ENCODE measurements at places on chromosomes 6 and 20. TPM values are rescaled to one million over a fixed set of nuclear protein-coding genes. Genes with fewer than 3 reads are reported as not detected.

The NNAT gene
- total RNA-seq, result 7.0 TPM

The IL17A gene
- total RNA-seq, result not detected

The PRDM1 gene
- 3.7 TPM for total RNA-seq

The SNAP91 gene
- total RNA-seq, result 1.1 TPM

The ANGPT4 gene
- total RNA-seq, result 0.06 TPM

The ARMH2 gene
- total RNA-seq, result not detected

The DZANK1 gene
- total RNA-seq, result 2.7 TPM

The CLPSL2 gene
- total RNA-seq, result not detected

- DNase-seq, result peak; percentile 18
- no peak overlapping the region for H3K27ac ChIP-seq
- peak overlapping the region; percentile 34 for H3K4me3 ChIP-seq
- no peaks in the 10 kb centered on the region for H3K36me3 ChIP-seq
- H3K27me3 ChIP-seq, result no peaks in the 10 kb centered on the region
These were observed 587 bp downstream of the PDSS2 start for GRCh38 chr6:107458672-107459282.

DNA sequence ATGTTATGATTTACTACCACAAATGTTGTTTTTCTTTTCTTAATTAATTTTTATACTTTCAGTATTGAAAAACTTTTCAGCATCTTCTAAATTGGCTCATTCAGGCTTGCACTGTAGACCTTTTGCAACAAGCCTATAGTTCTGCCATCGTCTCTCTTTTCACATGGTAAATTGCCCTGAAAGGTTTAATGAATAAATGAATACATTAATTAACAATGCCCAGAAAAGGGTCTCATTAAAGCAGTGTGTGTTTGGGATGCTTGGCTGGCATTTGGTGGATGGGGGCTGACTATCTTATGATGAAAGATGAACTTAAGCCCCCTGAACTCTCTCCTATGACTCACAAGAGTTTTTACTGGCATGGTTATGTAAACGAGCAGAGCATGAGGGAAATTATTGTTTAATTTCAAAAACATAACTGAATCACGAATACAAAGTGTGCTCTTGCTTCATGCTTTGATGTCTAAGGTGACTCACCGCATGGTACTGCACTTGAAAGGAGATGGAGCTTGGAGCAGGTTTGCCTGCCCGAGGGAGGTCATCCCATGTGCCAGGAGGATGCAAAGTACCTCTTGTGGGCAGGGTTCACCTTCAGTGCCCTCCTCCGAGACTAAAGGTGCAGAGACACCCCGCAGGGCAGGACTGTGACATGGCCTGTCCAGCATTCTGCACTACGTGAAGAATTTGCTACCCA lies 13.8 kb upstream of the PCK1 start:
- H3K36me3 ChIP-seq, result no peaks in the 10 kb centered on the region
- DNase-seq, result no peak
- no peaks in the 10 kb centered on the region for H3K4me1 ChIP-seq
- H3K27me3 ChIP-seq, result peaks cover 4% of the 10 kb centered on the region

- H3K36me3 ChIP-seq, result no peaks in the 10 kb centered on the region
- no peaks in the 10 kb centered on the region for H3K27me3 ChIP-seq
- H3K27ac ChIP-seq, result no peak overlapping the region
- no peaks in the 10 kb centered on the region for H3K4me1 ChIP-seq
- H3K4me3 ChIP-seq, result no peak overlapping the region
These were observed 230.6 kb upstream of the SUPT3H start for GRCh38 chr6:45608252-45608913.

- no peak for DNase-seq
- H3K27ac ChIP-seq, result no peak overlapping the region
- H3K4me3 ChIP-seq, result no peak overlapping the region
- H3K27me3 ChIP-seq, result no peaks in the 10 kb centered on the region
- H3K36me3 ChIP-seq, result peaks cover 1% of the 10 kb centered on the region
These were observed 484.0 kb downstream of the UTRN start for GRCh38 chr6:144769142-144769541.

GRCh38 chr6:14661691-14662090 lies 544.1 kb downstream of the CD83 start:
- no peaks in the 10 kb centered on the region for H3K36me3 ChIP-seq
- H3K27ac ChIP-seq, result no peak overlapping the region
- H3K4me1 ChIP-seq, result no peaks in the 10 kb centered on the region
- no peak overlapping the region for H3K4me3 ChIP-seq
- DNase-seq, result no peak
- no peaks in the 10 kb centered on the region for H3K27me3 ChIP-seq

- H3K4me3 ChIP-seq, result no peak overlapping the region
- H3K4me1 ChIP-seq, result peaks cover 28% of the 10 kb centered on the region
- H3K27ac ChIP-seq, result no peak overlapping the region
- DNase-seq, result no peak
- H3K27me3 ChIP-seq, result no peaks in the 10 kb centered on the region
These were observed 3.3 kb downstream of the RMND1 start for GRCh38 chr6:151448623-151449022.

DNA sequence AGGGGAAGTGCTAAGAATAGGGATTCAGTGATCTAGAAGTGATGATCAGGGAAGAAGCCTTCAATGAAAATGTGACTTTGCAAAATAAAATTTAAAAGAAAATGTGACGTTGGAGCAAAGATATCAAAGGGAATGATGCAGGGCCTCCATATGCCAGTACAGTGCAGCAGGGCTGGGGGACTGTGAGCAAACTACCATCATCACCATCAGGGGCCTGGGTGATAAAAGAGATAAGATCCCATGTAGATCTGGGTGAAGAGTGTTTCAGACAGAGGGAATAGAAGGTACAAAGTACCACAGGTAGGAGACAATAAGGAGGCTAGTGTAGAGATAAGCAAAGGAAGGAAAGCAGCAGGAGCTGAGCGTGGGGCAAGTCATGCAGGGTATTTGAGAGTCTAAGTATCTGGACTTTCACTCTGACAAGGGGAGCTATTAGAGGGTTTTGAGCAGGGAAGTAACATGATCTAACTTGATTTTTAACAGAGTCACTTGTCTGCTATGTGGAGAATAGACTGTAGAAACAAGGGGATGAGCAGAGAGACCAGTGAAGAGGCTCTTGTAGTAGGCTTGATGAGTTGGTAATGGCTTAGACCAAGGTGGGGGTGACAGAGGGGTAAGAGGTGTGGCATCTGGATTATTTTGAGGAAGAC lies 295.6 kb downstream of the ZFAND3 start:
- no peak overlapping the region for H3K4me3 ChIP-seq
- H3K36me3 ChIP-seq, result no peaks in the 10 kb centered on the region
- H3K4me1 ChIP-seq, result no peaks in the 10 kb centered on the region
- DNase-seq, result no peak
- H3K27ac ChIP-seq, result no peak overlapping the region

GRCh38 chr6:21133901-21134300 lies 459.6 kb upstream of the SOX4 start:
- no peak overlapping the region for H3K27ac ChIP-seq
- peaks cover 4% of the 10 kb centered on the region for H3K4me1 ChIP-seq
- H3K27me3 ChIP-seq, result no peaks in the 10 kb centered on the region
- no peaks in the 10 kb centered on the region for H3K36me3 ChIP-seq
- DNase-seq, result no peak

DNA sequence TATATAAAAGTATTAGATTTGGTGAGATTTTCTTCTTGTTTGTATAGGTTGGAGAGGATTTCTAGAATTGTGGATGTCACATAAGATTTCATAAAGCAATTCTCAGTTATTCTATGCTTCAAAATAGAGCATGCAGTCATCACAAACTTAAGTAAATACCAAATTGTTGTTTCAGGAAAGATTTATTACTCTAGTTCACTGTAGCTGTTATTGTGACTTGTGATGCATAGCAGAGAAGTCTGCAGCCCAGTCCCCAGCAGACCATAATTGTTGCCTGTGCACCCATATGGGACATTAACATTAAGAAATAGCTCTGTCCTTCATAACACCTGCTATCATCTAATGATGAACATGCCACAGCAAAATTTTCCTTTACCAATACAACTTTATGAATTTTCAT lies 228.0 kb upstream of the FAM83B start:
- H3K36me3 ChIP-seq, result no peaks in the 10 kb centered on the region
- H3K27ac ChIP-seq, result no peak overlapping the region
- H3K4me1 ChIP-seq, result no peaks in the 10 kb centered on the region
- no peak for DNase-seq
- no peaks in the 10 kb centered on the region for H3K27me3 ChIP-seq

GRCh38 chr6:165837948-165838745 lies 175.1 kb upstream of the PDE10A start:
- H3K27me3 ChIP-seq, result no peaks in the 10 kb centered on the region
- H3K27ac ChIP-seq, result no peak overlapping the region
- no peak for DNase-seq
- no peaks in the 10 kb centered on the region for H3K4me1 ChIP-seq
- no peak overlapping the region for H3K4me3 ChIP-seq

DNA sequence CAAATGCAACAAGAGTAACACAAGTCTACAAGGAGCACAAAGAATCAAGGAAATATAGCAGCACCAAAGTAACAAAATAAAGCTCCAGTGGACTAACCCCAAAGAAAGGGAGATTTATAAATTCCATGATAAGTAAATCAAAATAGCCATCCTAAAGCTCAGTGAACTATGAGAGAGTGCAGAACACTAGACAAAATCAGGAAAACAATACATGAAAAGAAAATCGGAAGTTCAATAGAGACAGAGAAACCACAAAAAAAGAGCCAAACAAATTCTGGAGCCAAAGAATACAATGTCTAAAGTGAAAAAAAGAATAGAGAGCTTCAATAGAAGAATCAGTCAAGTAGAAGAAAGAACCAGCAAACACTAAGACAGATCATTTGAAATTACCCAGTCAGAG lies 247.3 kb upstream of the TENT5A start:
- DNase-seq, result no peak
- no peaks in the 10 kb centered on the region for H3K27me3 ChIP-seq
- H3K36me3 ChIP-seq, result no peaks in the 10 kb centered on the region
- H3K27ac ChIP-seq, result no peak overlapping the region
- no peak overlapping the region for H3K4me3 ChIP-seq
- no peaks in the 10 kb centered on the region for H3K4me1 ChIP-seq

DNA sequence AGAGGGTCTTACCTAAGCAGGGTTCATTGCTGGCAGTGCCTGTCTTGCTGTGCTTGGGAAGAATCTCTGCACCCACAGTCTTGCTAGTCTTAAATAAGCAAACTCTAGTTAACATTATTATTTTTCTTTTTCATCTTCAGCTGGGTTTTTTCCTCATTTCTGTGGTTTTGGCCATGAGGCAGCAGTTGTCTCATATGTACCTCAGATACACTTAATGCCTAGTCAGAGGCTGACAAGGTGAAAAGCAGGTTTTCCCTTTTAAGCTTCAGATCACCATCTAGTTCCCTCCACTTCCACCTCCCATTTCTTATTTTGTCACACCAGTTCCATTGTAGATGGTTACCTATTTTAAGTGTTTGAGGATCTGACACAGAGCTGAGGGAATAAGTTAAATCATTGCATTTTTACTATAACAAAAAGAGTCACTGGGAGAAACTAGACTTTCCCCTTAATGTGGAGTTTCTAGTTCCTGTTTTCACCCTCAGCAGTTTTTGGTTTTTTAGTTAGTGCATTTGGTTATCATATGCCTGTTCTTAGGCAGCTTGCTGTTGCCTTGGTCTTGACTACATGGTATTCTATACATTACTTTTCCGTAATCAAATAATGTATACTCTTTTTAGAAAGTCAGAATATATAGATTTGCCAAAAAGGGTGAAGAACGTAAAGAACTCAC lies 46.0 kb downstream of the AFDN start:
- H3K27me3 ChIP-seq, result no peaks in the 10 kb centered on the region
- no peak overlapping the region for H3K27ac ChIP-seq
- H3K4me1 ChIP-seq, result no peaks in the 10 kb centered on the region
- DNase-seq, result no peak
- peaks cover 8% of the 10 kb centered on the region for H3K36me3 ChIP-seq
- no peak overlapping the region for H3K4me3 ChIP-seq

GRCh38 chr6:73107016-73107415 lies 118.3 kb downstream of the KHDC1L start:
- H3K27ac ChIP-seq, result no peak overlapping the region
- H3K4me3 ChIP-seq, result no peak overlapping the region
- H3K27me3 ChIP-seq, result no peaks in the 10 kb centered on the region
- DNase-seq, result no peak

DNA sequence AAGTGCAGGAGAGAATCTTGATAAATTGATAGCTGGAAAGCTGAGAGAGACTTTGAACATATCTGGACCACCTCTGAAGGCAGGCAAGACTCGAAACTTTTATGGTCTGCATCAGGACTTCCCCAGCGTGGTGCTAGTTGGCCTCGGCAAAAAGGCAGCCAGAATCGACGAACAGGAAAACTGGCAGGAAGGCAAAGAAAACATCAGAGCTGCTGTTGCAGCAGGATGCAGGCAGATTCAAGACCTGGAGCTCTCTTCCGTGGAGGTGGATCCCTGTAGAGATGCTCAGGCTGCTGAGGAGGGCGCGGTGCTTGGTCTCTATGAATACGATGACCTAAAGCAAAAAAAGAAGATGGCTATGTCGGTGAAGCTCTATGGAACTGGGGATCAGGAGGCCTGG lies 4.6 kb upstream of the CDKN1A start:
- H3K27ac ChIP-seq, result no peak overlapping the region
- no peak overlapping the region for H3K4me3 ChIP-seq
- DNase-seq, result no peak
- H3K27me3 ChIP-seq, result no peaks in the 10 kb centered on the region

GRCh38 chr6:125741336-125741735 lies 8.1 kb upstream of the HEY2 start:
- H3K4me1 ChIP-seq, result no peaks in the 10 kb centered on the region
- peaks cover 5% of the 10 kb centered on the region for H3K27me3 ChIP-seq
- no peak overlapping the region for H3K27ac ChIP-seq
- H3K4me3 ChIP-seq, result no peak overlapping the region
- no peak for DNase-seq
- H3K36me3 ChIP-seq, result no peaks in the 10 kb centered on the region

DNA sequence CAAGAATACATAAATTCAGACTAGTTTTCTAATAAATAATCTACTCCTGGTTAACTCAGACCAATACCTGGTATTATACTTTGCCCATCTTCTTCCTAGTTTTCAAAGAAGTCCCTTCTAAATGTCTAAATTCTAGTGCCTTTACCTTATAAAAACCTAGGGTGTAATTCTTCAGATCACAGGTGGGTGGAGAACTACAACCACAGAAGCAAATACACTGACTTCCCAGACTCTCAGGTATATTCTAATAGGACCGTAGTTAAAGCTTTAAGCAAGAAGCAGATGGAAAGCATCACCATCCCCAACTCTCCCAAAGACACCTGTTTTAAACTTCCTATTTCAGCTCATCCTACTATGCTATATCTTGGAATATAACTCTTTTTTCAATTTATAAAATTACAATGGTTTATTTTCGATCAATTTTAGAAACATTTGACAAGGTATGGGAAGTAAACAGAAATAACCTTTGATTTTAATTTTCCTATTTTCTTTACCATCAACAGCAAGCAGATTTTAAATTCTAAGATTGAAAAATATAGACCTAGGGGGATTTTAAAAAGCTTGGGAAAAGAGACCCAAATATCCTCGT lies 15.8 kb downstream of the MAN1A1 start:
- H3K4me3 ChIP-seq, result no peak overlapping the region
- peaks cover 4% of the 10 kb centered on the region for H3K36me3 ChIP-seq
- no peaks in the 10 kb centered on the region for H3K27me3 ChIP-seq
- no peaks in the 10 kb centered on the region for H3K4me1 ChIP-seq
- DNase-seq, result no peak
- no peak overlapping the region for H3K27ac ChIP-seq

All from adrenal gland (tissue), 19 donors.